NCI-H1092 treated with DMSO at 0.1 percent for 48 hours (cell line): ENCODE measurements at places on chromosomes 4 and X.

GRCh38 chrX:4787971-4788370 is 1074.5 kb upstream of the PRKX start:
- DNase-seq: no peak

DNA sequence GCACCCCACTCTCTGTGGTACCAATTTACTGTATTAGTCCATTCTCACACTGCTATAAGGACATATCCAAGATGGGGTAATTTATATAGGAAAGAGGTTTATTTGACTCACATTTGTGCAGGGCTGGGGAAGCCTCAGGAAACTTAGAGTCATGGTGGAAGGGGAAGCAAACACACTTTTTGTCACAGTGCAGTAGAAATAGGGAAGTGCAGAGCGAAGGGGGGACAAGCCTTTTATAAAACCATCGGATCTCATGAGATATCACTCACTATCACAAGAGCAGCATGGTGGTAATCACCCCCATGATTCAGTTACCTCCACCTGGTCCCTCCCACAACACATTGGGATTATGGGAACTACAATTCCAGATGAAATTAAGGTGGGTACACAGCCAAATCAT is 766.9 kb upstream of the PCDH10 start:
- no peak for DNase-seq

- no peak for DNase-seq
Observed at GRCh38 chr4:59553063-59553720, 1646.9 kb upstream of the ADGRL3 start.

- no peak for DNase-seq
Observed at GRCh38 chr4:143726714-143727113, 26.2 kb upstream of the FREM3 start.

- no peak for DNase-seq
Observed at GRCh38 chrX:12906046-12906761, at the start of gene TLR8. TLR8 (plus strand) TSS chrX:12906620; CDS start chrX:12906707, 87 bp downstream.

DNA sequence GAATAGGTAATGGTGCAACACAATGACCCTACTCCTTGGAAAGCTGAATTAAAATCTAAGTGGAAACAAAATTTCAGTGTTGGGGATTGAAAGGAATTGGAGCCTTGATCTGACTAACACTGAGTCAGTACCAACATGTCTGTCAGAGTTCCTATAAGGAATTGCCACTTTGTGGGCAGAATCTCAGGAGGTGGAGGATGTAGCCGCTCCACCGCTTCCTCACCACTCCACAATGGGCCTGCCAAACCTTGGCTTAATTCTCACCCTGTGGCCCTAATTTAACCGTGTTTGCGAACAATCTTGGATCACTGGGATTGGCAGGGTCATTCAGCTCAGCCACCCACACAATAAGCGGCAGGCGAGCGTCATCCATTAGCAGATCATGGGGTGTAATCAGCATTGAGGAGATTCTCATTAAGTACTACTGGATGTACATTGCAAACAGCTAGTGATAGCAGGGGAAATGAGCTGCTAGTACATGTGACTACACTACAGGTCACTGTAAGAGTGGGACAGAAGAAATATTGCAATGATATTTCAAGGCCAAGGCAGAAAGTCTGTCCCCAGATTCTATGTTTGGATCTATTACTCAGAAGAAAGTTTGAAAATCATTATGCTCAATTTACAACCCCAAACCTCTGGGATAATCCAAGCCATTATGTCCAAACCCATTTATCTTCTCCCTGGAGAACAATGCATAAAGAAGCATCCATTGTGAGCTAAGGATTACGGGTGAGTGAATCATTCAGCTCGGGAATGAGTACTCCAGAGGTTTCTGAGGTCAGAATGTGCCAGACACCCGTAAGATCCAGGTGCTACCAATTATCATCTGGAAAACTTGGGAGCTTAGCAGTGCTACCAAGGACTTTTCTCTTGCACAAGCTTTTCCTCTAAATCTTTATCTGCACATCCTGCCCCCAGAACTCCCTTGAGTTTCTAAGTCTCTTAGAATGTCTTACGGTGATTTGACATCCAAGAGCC is 5.8 kb downstream of the SRPX start:
- DNase-seq: no peak

- DNase-seq: no peak
Observed at GRCh38 chr4:185481401-185481800, 9.9 kb upstream of the CCDC110 start.

DNA sequence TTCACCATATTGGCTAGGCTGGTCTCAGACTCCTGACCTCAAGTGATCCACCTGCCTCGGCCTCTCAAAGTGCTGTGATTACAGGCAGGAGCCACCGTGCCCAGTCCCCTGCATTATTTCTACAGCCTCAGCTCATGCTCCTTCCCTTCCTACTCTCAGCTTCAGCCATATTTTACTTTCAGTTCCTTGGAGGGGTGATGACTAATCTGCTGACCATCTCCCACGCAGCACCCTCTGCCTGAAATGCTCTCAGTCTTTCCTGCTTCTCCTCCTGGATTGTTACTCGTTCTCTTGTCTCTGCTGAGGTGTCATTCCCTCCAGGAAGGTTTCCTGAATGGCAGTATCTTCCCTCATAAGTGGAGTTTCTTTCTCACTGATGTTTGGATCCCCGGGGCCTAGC is 63.3 kb downstream of the MOSPD2 start:
- DNase-seq: no peak

DNA sequence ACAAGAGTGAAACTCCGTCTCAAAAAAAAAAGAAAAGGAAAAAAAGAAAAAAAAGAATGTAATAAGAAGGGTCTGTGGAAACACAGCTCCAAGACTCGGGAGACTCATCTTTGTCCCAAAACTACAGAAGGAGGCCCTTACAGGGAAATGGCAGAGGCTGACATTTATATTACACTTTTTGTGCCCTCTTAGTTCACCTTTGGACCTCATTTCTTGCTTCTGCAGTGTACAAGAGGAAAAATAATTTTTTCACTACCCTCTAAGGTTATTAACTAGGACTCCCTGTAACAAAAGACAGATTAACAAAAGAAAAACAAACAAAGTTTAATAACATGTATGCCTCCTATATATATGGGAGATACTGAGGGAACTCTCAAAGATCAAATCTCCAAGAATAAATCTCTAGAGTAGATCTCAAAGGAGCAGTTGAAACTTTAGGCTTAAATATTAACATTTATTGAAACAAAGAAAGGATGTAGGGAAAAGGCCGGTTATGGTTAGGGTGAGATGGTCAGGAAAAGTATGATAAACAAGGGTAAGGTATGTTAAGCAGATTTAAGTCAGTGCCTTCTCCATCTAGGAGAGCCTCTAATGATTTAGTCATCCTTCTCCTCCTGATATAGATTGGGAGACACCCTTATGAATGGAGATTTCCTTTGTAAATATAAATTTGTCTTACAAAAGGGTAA is 121.3 kb upstream of the JADE1 start:
- DNase-seq: no peak

GRCh38 chr4:124940387-124940786 is 227.9 kb upstream of the ANKRD50 start:
- no peak for DNase-seq

GRCh38 chrX:23904096-23904495 is 3.6 kb downstream of the APOO start:
- no peak for DNase-seq

DNA sequence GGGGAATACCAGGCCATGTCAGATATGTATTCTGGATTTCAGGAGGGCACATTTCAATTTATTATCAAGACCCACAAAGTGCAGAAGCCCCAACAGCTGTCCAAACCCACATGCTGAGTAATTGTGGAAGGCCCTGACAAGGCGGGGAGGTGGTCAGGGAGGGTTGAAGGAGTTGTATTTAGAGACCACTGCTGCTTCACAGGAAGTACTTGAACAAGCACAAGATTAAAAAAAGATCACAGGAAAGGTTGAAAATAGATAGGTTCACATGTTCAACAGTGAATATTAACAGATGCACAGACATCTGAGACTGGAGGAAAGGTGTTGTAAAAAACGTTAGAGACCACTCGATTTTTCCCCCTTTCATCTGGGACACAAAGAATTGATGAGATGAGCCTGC is 17.9 kb downstream of the ATP8A1 start:
- no peak for DNase-seq

DNA sequence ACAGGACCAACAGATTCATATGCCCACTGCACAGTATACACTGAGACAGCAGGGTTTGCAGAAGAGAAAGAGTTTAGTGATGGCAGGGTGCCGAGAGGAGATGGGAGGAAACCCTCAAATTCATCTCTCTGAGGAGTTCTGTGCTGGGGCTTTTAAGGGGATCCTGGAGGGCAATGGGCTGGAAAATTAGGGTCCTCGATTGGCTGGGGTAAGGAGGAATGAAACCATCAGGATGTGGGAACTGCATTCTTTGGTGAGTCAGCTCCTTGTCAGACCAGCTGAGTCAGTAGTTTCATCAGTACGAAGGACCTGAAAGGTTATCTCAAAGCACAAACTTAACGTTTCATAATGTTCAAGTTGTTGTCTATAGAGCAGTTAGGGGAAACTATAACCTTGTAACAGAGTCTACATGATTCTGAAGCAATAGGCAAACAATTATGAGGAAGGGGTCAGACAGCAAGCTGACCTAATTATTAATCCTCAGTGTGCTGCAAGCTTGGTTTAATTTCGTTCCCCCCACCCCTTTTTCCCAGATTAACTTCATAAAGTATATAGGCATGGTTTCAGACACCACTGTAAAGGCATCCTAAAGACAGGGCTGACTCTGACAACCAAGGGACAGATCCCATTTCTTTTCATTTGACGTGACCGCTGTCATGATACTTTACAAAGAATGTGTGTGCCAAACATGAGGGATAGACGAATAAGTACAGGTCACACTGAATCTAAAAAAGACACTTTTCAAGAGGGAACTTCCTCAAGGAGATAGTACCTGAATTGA is 1.5 kb upstream of the MSMO1 start:
- DNase-seq: no peak

DNA sequence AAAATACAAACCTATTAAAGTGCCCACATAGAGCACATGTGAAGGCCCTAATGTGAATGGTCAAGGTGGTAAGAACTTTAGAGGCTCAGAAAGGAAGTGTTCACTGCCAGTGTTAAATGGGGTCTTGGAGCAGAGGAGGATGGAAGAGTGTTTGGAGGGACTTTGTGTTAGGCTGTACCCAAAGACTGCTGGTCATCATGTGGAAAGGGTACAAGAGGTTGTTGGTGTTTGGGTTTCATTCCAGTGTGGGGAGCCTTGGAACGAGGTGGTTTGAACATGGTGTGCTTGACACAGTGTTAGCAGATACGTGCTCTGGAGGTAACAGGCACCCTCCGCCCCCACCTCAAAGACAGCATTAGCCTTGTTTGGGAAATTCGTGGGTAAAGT is 73.1 kb downstream of the RAPGEF2 start:
- DNase-seq: no peak

- no peak for DNase-seq
Observed at GRCh38 chr4:94559351-94559806, 107.6 kb downstream of the PDLIM5 start.

DNA sequence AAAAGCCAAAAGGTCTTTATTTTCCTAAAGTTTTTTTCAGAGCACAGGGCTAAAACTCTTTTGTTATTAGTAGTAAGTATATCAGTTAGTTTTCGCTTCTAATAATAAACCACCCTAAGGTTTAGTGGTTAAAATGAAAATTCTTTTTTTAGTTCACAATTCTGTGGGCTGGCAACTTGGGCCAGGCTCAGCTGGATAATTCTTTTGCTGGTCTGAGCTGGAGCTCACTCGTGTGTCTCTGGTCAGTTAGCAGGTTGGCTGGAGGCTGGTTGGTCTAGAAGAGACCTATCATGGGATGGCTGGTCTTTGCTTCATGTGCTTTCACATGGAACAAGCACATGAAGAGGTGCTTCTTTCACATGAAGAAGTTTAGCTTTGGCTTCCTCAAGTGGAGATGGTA is 227.1 kb upstream of the LCORL start:
- no peak for DNase-seq

GRCh38 chrX:332916-333610 is 14.5 kb upstream of the GTPBP6 start:
- DNase-seq: no peak

DNA sequence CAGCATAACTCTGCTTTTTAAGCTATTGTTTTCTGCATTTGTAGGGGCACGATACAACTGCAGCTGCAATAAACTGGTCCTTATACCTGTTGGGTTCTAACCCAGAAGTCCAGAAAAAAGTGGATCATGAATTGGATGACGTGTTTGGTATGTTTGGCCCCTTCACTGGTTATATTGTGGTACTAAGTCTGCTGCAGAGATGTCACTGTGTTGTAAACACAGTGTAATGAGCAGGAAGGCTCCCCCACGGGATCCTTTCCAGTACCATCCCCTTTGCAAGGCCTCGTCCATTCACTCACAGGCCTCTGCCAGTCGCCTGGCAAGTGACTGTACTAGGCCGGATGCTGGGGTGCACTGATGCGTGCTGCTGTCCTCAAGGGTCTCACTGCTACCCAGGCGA is 13.8 kb downstream of the CYP4V2 start:
- no peak for DNase-seq

DNA sequence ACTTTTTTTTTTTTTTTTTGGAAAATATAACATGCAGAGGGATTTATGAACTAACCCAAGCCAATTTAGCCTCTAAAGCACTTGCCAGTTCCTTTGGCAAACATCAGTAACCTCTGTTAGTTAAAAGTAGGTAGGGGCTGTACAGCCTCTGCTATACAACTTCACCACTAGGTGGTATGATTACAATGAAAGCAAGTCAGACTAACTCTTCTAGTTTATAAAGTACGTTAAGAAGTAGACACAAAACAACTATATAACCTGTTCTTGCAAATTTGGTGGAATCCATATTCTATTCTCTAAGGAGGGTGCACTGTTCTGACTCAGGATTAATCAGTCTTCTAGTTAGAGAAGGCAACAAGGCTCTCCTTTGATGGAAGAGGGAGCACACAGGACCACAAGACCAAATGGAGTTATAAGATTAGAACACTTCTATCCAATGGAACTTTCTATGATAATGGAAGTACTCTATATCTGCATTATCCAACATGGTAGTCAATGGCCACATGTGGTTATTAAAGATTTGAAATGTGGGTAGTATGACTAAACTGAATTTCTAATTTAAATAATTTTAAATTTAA is 12.8 kb downstream of the AIMP1 start:
- peak; percentile 21 for DNase-seq

GRCh38 chr4:184402239-184402638 is 72.1 kb downstream of the IRF2 start:
- DNase-seq: no peak

DNA sequence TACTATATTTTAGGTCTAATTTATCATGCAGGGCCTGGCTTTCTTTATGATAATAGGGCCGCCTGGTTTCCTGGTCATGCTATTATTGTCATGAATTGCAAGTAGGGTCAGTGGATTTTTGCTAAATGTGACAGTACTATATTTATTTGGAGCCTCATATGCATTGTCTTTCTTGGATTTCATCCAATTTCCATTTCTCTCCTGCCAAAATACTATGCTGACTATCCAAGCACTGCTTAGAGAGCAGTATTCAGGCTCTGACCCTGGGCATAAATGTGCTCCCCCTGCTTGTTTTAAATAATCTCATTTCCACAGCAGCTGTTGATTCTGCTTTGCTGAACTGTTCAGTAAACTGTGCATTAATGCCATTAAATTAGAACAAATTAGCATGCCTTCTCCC is 269.3 kb downstream of the GPM6A start:
- DNase-seq: peak; percentile 89

GRCh38 chr4:74083546-74083945 is 15.4 kb downstream of the CXCL2 start:
- no peak for DNase-seq

- no peak for DNase-seq
Observed at GRCh38 chr4:93658443-93658842, 170.1 kb upstream of the ATOH1 start.

- peak; percentile 36 for DNase-seq
Observed at GRCh38 chr4:70651864-70652506, 14.3 kb downstream of the JCHAIN start.
